Osteoblast (primary cell): ENCODE measurements at places on chromosomes 11 and 22.

- no peak for DNase-seq
Measured at GRCh38 chr22:34416022-34416860, 496.0 kb upstream of the LARGE1 start.

DNA sequence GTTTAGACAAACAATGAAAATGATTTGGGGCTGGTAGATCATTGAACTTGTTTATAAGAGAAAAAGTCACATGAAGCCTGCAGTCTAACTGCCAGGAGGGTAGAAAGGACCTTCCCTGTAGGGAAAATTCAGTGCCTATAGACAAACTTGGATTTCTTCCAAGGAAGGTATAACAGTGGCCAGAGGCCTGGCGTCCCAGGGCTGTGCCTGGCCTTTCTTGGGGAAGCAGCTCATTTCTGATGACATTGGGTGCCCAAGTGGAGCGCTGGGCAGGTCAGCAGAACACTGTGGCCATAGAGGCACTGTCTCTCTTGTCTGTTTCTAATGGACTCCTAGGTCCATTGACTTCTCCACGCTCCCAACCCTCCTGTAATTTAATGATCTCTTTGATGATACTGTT lies 6.6 kb upstream of the FXYD6 start:
- no peak for DNase-seq

- DNase-seq = peak; percentile 100
Measured at GRCh38 chr11:2929531-2929949, 320 bp upstream of the PHLDA2 start.

- peak; percentile 82 for DNase-seq
Measured at GRCh38 chr11:69010361-69010891, 2.6 kb downstream of the MRGPRF start.

DNA sequence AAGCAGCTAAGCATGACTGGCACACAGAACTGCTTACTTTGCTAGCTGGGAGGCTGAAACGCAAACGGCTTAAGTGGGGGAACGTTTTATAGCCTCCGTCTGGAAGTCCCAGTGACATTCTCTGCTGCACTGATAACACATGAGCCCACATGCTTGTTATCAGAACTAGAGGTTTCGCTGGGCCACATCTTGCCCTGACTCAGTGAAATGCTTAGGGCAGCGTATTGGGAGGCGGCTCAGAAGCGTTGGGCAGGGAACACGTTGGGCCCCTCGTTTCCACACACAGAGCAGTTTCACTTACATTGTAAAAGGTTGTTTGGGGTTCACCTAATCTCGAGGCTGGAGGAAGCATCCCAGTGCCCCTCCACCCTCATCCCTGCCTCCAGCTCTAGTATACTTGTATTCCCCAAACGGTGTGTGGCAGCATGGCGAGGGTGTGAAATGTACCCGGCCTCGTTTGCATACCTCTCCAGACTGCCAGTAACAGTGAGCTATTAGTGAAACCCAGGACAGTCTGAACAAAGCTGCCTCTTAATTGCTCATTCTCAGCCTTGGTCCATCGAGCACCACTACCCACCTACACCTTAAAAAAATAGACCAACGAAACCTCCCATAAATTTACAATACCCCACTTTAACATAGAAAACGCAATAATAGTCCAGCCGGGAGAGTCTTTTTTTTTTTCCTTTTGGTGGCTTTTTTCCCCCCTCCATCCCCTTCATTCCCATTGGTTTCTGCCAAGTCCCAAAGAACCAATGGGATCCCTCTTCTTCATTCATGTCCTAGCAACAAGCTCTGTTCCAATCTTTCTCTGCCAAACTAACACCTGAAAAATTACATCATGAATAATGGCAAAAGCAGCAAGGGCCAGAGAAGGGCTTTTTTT lies 218.8 kb upstream of the SORL1-AS1 start:
- DNase-seq = peak; percentile 62

DNA sequence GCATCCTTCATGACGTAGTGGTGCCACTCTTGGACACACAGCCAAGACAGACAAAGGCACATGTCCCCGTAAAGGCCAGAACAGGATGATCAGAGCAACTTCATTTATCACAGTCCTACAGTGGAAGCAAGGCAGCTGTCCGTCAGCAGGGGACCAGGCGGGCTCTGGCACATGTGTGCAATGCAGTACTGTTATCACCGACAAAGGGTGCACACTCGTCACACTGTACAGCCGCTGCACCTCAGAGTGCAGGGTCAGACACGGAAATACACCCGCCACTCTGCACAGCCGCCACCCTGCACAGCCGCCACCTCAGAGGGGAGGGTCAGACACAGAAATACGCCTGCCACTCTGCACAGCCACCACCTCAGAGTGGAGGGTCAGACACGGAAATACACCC lies 13.4 kb upstream of the IL17REL start:
- peak; percentile 42 for DNase-seq

- no peak for DNase-seq
Measured at GRCh38 chr11:68528630-68529029, 68.1 kb downstream of the PPP6R3 start.

DNA sequence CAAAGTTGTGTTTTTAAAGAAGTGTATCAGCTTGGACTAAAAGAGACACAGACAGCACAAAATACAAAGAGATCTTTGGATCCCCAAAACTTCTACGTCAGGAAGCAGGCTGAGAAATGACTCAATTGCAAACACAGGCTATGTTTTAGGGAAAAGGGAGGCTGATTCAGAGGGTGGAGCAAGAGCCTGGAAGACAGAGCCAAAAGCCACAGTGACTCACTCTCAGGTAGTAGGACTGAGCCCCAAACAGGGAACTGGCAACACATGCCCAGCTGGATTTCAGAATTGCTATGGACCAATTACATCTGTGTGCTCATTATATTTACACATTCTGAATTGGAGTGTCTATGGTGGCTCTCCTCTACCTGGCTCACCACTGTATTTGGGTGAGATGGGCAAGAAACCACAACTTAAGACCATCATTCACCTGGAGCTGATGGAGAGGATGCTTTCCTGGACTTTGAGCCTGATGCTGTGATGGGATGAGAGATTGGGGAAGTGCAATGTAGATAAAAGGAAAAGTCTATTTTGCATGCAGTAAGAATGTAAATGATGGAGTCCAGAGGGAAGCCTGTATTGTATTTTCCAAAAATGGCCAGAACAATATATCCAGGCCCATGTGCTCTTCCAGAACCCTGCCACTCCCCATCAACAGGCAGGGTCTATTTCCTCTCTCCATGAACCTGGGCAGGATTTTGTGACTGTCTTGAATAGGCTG lies 20.8 kb upstream of the LINC01488 start:
- peak; percentile 98 for DNase-seq

GRCh38 chr22:43470941-43471585 lies 59.2 kb downstream of the MPPED1 start:
- no peak for DNase-seq

DNA sequence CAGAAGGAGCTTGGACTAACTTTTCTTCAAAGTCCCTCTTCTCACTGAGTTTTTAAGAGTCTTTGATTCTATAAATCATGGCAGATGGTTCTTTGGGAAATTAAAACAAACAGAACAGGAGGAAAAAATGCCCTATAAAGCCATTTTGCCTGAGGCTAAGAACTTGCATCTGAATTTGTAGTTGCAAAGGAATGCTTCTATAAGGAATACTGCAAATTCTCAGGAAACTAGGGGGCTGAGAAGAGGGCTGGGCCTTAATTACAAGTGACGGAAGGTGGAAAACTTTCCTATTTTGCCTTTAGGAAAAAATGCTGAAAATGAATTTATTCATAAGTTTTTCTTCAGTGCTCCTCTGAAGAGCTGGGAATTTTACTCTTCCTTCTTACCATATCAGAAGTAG lies 90.0 kb upstream of the NARS2 start:
- DNase-seq = no peak
